ENCODE measurements at places on chromosomes 16 and 17.

- DNase-seq = no peak
Measured at GRCh38 chr16:59545721-59546120, 811.6 kb upstream of the GOT2 start.

DNA sequence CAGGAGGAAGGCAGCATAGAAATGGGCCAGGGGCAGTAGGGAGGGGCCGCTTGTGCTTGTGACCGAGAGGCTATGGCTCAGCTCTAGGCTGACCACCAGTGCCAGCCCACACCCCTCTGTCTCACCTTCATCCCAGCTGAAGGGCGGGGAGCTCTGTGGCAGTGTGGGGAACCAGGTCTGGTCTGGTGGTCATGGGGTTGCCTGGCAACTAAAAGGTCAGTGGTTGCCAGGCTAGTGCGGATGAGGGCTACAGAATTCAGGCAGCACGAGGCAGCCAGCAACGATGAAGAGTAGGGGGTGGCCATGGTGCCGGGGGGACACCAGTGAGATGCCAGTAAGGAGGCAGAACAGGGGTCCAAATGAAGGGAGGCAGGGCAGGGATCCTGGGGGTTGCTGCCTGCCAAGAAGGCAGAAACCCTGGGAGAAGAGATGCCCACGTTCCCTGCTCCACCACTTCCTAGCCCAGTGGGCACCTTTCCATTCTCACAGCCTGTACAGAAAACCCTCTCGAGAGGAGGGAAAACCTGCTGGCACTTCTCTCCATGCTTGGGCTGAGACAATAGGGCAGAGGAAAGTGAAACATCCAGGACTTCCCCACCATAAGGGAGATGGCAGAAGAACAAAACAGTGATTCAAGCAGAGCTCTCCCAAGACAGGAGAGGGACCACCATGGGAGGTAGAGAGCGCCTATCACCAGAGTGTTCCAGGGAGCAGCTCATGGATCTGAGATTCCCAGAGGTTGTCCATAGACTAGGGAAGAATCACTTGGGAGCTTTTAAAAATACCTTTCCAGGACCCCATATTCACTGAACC, 39.7 kb downstream of the SRCIN1 start:
- no peak for DNase-seq

- DNase-seq = no peak
Measured at GRCh38 chr16:89437251-89437987, 52.9 kb downstream of the ANKRD11 start.

GRCh38 chr17:41548844-41549595, 20.9 kb upstream of the KRT19 start:
- DNase-seq = peak; percentile 83

GRCh38 chr16:6836766-6837165, 495.9 kb upstream of the RBFOX1 start:
- no peak for DNase-seq

DNA sequence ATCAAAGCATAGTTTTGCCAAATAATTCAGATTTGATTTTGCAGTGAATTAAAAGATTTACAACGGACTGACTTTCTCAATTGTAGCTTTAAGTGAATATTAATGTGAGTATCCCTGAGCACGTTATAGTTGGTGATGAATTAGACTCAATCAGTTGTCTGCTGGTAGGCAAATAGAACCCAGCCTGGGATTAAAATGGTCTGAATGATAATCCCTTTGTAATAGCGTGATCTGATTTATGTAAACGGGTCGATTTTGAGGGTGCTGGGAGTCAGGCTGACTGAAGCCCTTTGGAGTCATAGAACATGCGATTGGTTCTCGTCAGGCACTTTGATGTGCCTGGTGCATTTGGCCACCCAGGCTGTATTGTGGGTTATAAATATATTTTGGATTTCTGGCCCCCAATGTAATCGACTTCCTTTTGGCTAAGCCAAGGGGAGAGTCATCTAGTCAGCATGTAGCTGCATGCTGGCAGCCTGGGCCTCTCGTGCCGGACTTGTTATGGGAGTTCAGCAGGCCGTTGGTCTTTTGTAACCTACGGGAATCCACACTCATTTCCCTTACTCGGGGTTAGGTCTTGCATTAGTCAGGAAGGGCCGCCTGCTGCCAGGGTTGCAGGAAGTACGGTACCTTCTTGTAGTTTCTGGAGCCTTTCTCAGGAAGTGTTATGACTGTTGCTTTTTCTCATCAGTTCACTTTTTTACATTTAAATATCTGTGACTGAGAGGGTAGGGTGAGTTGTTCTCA, 5.4 kb downstream of the PGS1 start:
- DNase-seq = no peak
